ENCODE measurements at places on chromosomes 6 and 20. TPM values are rescaled to one million over a fixed set of nuclear protein-coding genes. Genes with fewer than 3 reads are reported as not detected.
A peak's percentile ranks its signal among the peaks of the same experiment; 100 is the strongest.

- no peak for DNase-seq
Measured at GRCh38 chr6:144908004-144908403, 622.9 kb downstream of the UTRN start.

TAGAP gene
- 7.7 TPM for total RNA-seq

GRCh38 chr6:122713138-122713537 is 66.4 kb upstream of the FABP7 start:
- DNase-seq, result no peak

RBPJL gene
- 0.20 TPM for total RNA-seq

FUCA2 gene
- 27.4 TPM for total RNA-seq

DNA sequence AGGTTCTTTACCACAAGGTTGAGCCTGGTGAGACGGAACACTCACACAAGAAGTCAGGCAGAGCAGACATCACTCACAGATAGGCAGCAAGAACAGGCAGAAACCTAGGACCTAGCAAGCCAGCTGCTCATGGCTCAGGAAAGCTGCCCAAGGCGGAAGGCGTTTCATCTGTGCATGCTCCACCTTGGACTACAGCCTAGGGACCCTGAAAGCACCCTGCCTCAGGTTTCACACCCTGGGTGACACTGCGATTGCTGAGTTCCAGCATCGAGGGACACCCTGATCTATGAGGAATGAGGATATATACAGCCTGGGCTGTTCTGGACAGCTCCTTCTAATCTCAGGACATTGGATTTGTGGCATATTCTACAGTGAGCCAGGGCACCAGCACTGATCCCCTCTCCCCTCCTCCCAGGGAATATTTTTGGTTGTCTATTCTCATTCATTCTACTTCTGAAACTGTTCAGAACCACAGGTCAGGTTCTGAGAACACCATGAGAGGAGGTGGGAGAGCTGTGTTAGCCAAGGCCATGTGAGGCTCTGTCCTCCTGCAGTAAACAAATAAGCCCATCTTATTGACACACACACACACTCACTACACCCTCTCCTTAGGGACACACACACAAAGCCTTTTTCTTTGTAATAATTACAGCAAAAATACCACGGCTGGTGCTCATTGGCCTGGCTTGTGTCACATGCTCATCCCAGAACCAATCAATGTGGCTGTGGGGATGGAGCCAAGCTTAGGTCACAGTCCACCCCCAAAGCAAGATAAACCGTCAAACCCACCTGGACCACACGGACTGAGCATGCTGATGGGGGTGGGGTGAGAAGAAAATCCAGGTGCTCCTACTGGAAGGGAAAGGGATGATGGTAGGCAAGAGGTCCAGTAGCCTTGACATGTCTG is 26.3 kb upstream of the PMEPA1 start:
- DNase-seq, result no peak

DNA sequence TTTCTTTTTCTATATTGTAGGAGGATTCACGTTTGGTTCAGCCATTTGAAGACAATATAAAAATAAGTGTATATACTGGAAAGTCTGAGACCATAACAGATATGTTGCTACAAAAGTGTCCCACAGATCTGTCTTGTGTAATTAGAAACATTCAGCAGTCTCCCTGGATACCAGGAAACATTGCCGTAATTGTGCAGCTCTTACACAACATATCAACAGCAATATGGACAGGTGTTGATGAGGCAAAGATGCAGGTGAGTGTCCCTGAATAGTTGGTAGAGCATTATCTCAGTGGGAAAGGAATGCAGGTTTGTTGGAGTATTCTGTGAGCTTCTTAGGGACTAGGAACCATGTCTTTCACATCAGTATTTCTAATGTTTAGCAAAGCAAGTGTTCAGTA is 18.3 kb upstream of the ADGRF4 start:
- no peak for DNase-seq

DNA sequence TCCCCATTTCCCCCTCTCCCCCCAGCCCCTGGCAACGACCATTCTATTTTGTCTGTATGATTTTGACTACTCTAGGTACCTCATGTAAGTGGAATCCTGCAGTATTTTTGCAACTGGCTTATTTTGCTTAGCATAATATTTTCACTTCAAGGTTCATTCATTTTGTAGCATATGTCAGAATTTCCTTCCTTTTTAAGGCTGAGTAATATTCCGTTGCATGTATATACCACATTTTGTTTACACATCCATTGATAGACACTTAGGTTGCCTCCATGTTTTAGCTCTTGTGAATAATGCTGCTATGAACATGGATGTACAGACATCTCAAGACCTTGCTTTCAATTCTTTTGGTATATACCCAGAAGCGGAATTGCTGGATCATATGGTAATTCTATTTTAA is 1.4 kb upstream of the UQCC2 start:
- no peak for DNase-seq

GRCh38 chr20:37759052-37759553 is 65.3 kb downstream of the CTNNBL1 start:
- DNase-seq, result no peak

TOMM34 gene
- total RNA-seq, result 10.8 TPM

DNA sequence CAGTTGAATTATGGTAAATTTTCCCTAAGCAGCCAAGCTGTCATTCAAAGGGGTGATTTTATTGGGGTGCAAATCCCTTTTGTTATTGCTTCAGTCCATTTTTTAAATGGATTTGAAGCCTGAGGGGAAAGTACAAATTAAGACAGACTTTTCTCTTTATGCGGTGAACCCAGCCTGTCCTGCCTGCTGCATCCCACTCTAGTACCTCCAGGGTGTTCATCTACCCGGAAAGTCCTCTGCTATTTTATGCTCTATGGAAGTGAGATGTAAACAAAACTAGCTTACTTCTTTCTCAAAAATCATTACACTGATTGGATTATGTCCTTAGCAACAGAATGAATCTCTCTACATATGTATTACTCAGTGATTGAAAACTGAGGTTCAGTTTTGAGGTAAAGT is 1088.9 kb upstream of the CITED2 start:
- no peak for DNase-seq

- DNase-seq, result peak; percentile 5
Measured at GRCh38 chr20:61482056-61482887, 230.2 kb downstream of the CDH4 start.

OLIG3 gene
- 3.3 TPM for total RNA-seq

RTEL1 gene
- 8.1 TPM for total RNA-seq

FNDC1 gene
- 49.0 TPM for total RNA-seq

DNA sequence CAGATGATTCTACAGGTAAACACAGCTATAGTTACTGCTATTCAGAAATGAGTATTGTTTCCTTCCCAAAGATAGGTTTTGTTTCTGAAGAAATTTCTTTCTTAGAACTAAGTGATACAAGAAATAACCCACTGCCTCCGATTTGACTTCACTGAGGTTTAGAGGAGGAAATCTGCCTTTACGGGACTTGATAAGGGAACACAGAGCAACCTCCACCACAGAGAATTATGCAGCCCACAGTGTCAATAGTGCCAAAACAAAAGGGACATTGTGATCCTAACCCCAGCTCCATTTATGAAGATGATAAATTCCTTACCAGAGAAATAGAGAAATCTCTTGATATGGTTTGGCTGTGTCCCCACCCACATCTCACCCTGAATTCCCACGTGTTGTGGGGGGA is 164.6 kb downstream of the ZNF217 start:
- DNase-seq, result no peak

HDGFL1 gene
- total RNA-seq, result not detected

DNA sequence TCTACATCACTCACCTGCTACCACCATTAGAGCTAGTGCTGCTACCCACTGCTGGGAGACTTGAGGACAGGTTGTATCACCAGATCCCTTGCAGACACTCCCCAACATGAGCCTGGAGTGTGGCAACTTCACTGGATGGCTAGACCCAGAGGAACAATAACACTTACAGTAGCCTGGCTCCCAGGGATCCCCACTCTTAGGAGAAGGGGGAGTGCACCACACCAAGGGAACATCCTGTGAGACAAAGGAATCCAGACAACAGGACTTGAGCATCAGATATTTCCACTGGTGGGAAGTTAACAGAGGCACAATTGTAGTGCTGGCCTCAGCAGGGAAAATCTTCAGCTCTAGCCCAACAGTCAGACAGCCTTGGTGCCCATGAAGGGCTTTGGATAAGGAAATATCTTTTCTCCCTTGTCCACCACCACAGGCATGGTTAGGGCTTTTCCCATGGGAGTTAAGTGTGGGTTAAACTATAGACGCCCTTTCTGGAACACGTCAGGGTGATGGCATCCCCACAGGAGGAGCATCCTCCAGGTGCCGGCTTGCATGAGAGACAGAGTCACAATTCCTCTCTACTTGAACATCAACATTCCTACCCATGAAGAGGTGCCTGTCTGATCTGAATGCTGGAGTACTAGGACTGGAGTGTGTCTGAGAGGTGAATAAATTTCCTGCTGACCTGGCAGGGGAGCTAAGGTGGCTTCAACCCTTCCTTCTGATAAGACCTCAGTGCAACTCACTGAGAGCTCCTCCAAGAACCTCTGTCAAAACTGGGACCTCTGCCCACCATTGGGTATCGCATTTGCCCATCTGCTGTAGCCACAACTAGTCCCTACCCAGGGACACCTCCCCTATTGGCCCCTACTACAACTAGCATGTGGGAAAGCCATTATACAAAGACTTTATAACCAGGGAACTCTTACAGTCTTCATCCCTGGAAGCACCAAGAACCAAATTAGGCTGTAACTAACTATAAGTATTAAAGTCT is 55.4 kb upstream of the SIRPG start:
- DNase-seq, result no peak

GRCh38 chr6:157539900-157540752 is 159.1 kb downstream of the ZDHHC14 start:
- no peak for DNase-seq

DNA sequence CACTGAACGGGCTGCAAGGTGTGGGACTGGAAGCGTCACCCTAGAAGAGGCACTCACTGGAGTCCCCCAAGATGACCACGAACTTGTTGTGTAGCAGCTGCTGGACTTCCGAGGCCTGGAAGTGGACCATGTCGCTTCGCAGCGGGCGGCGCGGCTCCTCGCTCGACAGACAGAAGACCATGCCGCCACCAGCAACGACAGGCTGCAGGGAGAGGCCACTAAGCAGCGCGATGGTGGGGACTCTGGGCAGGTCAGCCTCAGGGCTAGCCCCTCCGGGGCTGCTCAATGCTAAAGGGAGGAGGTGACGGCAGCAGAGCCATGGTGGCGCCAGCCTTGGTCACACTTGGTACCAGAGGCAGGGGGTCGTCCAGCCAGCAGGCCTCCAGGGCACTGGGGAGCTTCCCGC is 720 bp downstream of the PCED1A start:
- no peak for DNase-seq

DNA sequence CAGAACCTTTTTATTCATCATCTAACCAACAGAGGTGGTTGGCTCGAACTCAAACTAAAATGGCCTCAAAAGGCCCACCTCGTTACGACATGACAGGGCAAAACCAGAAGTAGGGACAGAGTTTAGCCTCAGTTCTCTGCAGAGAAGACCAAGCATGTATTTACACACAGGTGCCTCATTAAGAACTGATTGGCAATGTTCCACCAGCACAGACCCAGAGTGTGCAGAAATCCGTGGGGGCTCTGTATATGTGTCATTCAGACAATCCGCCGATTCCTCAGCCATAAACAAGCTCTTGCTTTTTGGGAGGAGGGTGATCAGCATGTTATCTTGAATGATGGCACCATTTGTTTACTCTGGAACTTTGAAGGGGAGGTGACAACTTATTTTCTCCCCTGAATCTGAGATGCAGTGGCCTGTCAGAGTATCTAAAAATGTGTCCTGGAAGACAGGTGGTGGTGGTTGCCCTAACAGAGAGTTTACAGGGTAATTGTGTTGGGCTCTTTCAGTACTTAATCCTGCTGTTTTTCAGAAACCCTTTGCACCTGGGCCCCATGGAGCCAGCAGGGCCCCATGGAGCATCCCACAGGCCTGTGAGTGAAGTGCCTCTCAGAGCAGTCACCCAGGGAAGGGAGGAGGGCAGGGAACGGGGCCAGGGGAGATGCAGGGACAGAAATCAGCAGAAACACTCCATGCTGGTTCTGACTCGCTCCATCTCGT is 29.1 kb upstream of the C20orf203 start:
- no peak for DNase-seq

SLCO4A1 gene
- 2.8 TPM for total RNA-seq
